ENCODE measurements at places on chromosomes 12 and 14.

GRCh38 chr12:12798480-12798879 lies 13.0 kb downstream of the APOLD1 start:
- DNase-seq, result no peak

- DNase-seq, result no peak
These were observed 10.9 kb downstream of the CCDC85C start for GRCh38 chr14:99592933-99593753.

DNA sequence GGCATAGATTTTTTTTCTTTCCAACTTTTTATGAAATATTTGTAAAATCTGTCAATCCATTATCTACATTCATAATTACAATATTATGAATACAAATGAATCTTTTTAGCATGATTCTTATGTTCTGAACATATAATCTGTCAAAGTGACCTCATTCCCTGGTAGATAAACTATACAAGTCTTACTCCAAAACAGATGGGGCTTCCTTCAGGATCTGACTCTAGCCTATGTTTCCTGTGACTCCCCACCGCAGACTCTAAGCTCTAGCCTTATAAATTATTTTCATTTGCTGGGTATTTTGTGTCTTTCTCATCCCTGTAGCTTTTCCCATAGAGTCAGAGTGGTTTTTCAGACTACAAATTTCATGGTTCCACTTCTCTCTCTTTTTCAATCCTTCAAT lies 202.1 kb upstream of the KITLG start:
- DNase-seq, result no peak

DNA sequence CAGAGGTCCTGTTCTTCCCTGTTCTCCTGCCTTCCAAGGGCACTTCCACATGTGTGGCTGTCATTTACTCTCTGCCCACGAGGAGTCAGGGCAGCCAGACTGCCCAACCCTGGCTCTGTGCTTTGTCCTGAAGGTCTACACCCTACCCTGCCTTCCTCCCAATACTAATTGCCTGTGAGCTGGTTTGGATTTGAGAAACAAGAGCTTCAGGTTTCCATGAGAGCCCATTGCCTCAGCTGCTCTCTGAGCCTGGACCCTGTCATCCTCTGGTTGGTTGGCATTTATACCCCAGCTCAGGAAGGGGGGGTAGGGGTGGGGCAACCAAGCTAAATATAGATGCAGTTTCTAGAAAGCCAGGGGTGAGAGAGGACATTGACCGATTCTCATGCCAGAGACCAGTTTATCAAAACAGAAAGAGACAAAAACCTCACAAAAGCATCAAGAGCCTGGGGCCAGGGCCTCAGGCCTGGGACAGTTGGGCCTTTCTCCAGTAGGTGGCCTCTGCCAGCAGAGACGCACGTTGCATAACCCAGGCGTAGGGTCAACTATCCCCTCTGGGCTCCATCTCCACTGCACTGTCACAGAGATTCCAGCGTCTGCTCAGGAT lies 34.5 kb downstream of the VDR start:
- no peak for DNase-seq

DNA sequence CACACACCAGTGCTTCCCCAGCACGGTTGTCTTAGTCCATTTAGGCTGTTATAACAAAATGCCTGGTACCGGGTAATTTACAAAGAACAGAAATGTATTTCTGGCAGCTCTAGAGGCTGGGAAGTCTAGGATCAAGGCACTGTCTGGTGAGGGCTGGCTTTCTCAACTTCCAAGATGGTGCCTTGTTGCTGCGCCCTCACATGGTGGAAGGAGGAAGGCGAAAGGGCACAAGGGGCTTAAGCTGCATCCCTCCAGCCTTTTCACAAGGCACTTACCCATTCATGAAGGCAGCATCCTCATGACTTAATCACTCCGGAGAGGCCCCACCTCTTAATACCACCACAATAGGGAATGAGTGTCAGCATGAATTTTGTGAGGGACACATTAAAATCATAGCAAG lies 155.5 kb downstream of the SLC15A5 start:
- no peak for DNase-seq

DNA sequence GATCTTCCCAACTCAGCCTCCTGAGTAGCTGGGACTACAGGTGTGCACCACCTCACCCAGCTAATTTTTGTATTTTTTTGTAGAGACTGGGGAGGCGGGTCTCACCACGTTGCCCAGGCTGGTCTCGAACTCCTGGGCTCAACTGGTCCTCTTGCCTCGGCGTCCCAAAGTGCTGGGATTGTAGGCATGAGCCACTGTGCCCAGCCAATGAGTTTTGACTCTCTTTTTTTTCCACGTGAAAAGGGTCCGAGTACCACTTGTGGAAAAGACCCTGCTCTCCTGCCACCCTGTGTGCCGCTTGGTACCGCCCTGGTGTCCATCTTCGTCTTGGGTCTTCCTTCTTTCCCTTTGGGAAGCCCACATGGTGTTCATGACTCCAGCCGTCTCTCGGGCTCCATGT lies 17.6 kb downstream of the TEDC1 start:
- no peak for DNase-seq

DNA sequence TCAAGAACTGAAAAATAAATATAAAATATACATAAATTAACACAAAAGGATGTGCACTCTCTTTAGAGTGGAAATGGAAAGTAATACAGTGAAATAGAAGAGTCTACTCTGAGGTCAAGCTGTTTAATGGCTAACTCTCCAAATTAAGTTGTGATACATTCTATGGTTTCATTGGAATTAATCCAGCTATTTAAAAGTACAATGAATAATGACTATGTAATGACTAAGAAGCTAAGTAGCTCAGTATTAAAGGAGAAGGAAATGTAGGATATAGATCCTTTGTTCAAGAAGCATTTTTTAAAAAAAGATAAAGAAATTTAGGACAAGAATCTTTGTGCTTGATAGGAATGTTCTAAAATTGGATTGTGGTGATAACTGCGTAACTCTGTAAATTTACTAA lies 85.3 kb downstream of the LRP6 start:
- no peak for DNase-seq

GRCh38 chr12:49720214-49720613 lies 13.0 kb upstream of the FMNL3 start:
- no peak for DNase-seq

DNA sequence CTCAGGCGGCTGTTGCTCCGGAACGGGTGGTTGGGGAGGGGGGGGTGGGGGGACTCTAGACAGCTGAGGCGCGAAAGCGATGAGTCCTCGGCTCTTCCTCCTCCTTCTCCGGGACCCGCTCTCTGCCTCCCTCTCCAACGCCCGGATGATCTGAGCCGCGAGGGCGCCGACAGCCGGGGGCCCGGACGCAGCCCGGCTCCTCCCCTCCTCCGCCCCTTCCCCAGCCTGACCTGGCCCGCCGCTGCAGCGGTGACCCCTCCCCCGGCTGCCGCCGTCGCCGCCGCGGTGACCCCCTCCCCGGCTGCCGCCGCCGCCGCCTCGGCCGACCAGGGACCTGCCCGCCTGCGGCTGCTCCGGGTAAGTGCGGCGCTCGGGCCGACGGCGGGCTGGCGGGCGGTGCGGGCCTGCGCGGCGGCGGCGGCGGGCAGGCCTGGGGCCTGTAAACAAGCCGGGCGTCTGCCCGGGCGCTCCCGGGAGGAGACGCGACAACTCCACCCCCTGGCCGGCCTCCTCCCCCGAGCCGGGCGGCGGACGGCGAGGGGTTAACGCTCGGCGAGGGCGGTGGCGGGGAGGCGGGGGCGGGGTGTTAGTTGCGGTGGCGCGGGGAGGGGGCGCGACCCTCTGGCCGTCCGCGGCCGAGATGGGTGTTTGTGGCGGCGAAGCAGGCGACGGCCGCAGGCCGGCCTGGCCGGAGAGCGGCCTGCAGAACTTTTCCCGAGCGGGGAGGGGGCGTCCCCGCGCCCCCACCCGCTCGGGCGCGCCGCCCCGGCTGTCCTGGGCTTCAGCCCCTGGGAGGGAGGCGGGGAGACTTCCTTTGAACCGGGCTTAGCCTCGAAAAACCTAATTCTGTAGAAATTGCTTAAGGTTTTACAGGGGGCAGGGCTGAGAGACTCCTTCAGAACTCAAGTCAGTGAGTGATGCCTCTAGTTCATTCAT lies 568 bp downstream of the PPM1A start:
- peak; percentile 14 for DNase-seq

DNA sequence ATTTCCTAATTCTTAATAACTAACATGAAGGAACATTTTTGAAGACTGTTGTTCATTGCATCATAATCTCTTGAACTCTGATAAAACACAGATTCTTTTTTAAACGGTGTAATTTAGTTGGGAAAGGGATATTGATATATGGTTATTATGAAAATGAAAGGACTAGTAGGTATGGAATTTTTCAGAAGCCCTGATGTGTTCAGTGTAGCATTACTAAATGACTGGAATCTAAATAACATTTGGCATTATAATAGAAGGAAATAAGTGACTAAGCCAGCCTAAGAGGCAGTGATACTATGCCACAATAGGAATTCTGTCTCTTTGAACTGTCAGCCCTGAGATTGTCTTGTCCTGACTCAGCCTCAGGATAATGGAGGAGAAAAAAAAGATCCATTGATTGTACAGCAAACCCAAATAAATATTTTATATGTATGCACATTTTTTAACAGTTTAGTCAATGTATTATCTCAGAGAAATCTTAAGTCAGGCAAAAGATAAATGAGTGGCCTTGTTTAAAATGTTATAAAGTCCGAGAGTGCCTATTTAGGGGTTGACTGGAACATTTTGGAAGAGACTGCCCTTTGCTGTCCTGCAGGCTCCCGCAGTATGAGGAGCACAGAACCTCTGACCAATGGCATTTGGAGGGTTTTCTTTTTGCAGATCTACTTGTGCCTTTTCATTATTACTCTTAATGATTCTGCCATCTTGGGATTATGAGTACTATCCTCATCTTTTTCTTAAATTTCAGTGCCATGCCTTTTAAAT lies 271.2 kb downstream of the EGLN3 start:
- no peak for DNase-seq

DNA sequence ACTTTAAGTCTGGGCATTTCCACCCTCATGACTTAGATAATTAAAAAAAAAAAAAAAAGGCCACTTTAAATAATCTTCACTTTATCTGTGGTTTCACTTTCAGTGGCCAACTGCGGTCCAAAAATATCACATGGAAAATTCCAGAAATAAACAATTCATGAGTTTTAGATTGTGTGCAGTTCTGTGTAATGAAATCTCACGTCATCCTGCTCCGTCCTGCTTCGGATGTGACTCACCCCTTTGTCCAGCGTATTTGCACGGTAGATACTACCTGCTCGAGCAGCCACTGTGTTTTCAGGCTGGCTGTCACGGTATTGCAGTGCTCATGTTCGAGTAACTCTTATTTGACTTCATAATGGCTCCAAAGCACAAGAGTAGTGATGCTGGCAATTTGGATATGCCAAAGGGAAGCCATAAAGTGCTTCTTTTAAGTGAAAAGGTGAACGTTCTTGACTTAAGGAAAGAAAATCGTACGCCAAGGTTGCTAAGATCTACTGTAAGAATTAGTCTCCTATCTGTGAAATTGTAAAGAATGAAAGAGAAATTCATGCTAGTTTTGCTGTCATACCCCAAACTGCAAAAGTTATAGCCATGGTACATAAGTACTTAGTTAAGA lies 2.4 kb downstream of the E2F7 start:
- no peak for DNase-seq

- DNase-seq, result no peak
These were observed 91.8 kb upstream of the ARID2 start for GRCh38 chr12:45637706-45638105.

GRCh38 chr12:113274848-113275247 lies 53.6 kb downstream of the TPCN1 start:
- DNase-seq, result no peak

DNA sequence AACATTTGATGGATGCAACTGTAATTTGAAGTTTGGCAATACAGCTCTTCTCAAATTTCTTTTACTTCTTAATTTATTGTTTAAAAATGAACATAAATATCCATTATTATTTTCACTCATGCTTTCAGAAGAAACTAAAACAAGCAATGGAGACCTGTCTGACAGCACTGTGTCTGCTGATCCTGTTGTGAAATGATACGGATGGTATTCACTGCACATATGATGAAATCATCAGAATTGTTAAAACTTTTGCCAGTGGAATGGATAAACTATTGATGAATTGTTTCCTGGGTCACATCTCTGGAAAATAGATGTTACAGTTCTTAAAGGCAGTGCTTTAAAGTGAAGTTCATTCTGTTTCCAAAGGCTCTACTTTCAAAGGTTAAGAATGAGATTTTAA lies 59.2 kb downstream of the WASHC4 start:
- no peak for DNase-seq

DNA sequence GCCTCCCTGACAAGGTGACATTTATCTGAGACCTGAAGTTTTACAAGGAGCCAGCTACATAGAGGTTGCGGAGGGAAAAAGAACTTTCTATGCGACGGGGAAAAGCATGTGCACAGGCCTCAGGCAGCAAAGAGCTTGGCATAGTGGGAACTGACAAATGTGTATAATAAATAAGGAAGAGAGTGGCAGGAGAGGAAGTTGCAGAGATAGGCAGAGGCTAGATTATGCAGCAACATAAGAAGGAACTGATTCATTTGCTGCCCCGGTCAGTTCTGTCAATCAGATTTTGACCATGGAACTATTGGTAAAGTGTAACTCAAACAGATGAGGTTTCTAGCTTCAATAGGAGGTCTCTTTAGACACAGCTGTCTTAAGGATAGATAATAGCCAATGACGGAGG lies 33.7 kb upstream of the RIC8B start:
- DNase-seq, result no peak

- DNase-seq, result no peak
These were observed 287 bp upstream of the SLC2A13 start for GRCh38 chr12:40106202-40106533.

DNA sequence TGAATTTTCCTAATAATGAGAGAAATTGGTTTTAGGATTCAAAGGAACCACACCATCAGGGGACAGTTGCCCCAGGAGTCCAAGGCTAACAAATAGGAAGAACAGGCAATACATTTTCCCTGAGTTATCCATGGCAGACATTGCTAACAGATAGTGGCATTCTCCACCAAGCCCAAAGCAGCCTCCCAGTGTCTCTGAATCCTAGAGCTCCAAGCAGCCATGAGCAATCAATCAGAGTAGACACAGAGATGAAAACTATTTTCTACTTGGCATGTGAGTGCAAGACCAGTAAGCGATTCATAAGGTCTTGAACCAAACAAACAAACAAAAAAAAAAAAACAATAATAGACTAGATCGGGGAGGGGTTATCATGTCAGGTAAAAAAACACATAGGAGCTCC lies 515.7 kb downstream of the MED13L start:
- no peak for DNase-seq

DNA sequence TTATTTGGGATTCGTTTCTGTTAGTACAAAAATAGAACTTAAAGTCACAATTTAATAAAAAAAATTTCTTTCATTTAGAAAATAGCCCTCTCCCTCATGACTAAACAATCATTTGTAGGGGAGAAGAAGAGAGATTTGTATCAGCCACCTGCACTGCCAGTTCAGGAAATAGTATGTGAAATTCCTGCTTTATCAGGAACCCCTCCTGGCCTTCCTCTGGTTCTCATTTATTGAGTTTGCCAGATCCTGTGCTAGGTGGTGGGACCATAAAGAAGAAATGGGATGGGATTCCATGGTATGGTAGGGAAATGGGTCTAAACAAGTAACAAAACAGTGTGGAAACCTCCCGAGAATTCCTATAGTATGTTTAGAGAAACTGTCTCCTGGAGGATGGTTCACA lies 30.0 kb downstream of the RASSF8 start:
- no peak for DNase-seq

- DNase-seq, result no peak
These were observed 3.9 kb downstream of the SNAPC1 start for GRCh38 chr14:61766151-61766550.

Measured in activated naive CD8-positive, alpha-beta T cell treated with anti-CD3 and anti-CD28 coated beads, Interleukin-2, amount 50 U/mL, for 16 hours (primary cell).